ENCODE measurements at places on chromosomes 1 and 21. TPM values are rescaled to one million over a fixed set of nuclear protein-coding genes. Genes with fewer than 3 reads are reported as not detected.

- no peak for DNase-seq
Observed at GRCh38 chr1:219771080-219771479, 157.3 kb downstream of the SLC30A10 start.

DNA sequence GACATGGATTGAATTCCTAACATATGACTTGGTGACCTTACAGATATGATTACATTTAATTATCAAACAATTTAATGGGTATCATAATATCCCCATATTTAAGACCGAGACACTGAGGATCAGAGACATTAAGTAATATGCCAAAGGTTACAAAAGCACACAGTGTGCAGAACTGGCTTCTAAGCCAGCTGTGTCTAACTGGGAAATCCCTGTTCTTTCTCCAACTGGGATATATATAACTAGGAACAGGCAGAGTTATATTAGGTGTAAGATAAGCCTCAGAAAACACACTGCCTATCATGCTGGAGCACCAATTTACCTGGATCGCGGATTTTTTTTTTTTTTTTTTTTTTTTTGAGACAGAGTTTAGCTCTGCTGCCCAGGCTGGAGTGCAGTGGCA is 88.3 kb upstream of the ADGRL2 start:
- DNase-seq, result no peak

DNA sequence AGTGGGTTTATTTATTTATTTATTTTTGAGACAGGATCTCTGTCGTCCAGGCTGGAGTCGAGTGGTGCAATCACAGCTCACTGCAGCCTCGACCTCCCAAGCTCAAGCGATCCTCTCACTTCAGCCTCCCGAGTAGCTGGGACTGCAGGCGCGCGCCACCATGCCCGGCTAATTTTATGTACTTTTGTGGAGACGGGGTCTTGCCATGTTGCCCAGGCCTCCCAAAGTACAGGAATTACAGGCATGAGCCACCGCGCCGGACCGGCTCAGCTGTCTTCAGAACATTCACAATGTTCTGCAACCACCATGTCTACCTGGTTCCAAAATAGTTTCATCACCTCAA is 406 bp upstream of the DNAJC8 start:
- no peak for DNase-seq

The ABCA4 gene
- 51.7 TPM for total RNA-seq

- no peak for DNase-seq
Observed at GRCh38 chr1:229286099-229286766, 15.3 kb downstream of the RAB4A start.

Data from endothelial cell (in vitro differentiated cells).